Coronary artery (tissue), 2 donors: ENCODE measurements at places on chromosomes 16 and 17.

- DNase-seq, result no peak
Measured at GRCh38 chr17:74307984-74308773, 17.8 kb upstream of the KIF19 start.

DNA sequence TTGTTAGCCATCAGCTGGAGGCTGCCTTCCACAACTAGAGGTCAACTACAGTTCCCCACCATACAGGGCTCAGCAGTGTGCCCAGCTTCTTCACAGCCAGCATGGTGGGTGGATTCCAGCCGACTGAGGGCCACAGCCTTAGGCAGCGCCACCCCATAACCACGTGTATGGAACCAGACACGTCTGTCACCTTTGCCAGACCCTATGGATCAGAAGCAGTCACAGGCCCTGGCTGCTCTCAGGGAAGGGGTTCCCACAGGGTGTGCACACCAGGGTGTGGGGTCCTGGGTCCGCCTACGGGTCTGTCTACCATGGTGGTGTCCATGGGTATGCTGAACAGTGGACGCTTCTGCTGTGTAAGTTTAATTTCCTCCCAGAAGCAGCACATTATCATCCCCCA, 265.0 kb upstream of the FOXF1 start:
- no peak for DNase-seq

DNA sequence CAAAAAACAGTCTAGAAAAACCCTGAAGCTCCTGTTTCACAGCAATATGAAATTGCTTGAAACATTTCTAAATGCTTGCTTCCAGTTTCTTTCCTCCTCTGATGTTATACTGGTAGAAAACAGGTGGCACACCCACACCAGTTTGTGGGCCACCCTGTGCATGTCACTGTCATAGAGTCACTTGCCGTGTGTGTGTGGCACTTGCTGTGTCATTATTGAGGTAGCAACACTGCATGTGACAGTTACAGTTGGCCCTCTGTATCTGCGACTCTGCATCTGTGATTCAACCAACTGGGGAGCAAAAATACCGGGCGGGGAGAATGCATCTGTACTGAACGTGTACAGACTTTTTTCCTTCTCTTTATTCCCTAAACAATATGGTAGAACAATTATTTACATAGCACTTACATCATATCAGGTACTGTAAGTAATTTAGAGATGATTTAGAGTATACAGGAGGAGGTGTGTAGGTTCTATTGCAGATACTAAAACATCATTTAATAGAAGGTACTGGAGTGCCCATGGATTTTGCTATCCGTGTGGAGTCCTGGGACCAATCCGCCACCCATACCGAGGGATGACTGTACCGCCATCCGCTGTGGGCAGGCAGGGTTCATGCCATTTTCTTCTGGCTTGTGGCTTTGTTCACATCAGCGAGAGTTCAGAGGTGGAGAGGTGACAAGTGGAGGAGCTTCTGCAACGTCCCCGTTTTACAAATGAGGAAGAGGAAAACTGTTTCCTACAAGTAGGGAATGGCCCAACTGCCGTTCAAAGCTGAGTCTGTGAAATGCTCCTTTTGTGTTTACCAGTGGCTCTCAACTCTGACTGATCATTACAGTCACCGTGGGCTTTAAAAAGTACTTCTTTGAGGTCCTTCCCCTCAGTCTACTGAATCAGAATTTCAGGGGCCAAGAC, 373.7 kb downstream of the SNX29 start:
- DNase-seq, result no peak

DNA sequence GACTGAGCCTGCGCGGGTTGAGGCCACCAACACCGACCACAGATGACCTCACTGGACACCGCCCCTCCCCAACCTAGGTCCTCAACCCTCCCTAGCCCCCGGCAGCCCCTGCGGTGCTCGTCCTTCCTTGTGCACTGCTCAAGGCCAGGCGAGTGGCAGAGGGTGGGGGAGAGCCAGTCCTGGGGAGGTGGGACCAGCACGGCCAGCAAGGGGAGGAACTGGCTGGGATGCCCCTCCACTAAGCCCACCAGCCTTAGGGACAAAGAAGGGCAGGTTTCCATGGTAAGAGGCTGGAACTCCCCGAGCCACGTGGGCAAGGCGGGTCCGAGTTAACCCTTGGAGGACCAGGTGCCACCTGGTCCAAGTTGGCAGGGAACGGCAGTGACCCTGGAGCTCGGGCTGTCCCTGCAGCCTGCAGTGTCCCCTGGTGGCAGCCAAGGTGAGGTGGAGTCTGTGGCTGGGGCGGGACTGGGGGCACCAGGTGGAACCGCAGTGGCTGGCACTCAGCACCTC, 9.2 kb downstream of the FSCN2 start:
- DNase-seq, result no peak

GRCh38 chr16:85308611-85309540, 196.6 kb upstream of the CIBAR2 start:
- no peak for DNase-seq

GRCh38 chr16:89431158-89431584, 59.2 kb downstream of the ANKRD11 start:
- no peak for DNase-seq
